AG04450 (cell line): ENCODE measurements at places on chromosomes 6 and 20. TPM values are rescaled to one million over a fixed set of nuclear protein-coding genes. Genes with fewer than 3 reads are reported as not detected.
A peak's percentile ranks its signal among the peaks of the same experiment; 100 is the strongest.

CALHM5 gene
- 6.8 and 7.7 TPM in 2 replicates for polyA plus RNA-seq

ADGRG6 gene
- polyA plus RNA-seq = 11.7 and 16.2 TPM in 2 replicates

OTOR gene
- not detected in 2 replicates for polyA plus RNA-seq

PTPRT gene
- not detected in 2 replicates for polyA plus RNA-seq

HCRTR2 gene
- not detected in 2 replicates for polyA plus RNA-seq

PREX1 gene
- 0.50 and 0.69 TPM in 2 replicates for polyA plus RNA-seq

DNA sequence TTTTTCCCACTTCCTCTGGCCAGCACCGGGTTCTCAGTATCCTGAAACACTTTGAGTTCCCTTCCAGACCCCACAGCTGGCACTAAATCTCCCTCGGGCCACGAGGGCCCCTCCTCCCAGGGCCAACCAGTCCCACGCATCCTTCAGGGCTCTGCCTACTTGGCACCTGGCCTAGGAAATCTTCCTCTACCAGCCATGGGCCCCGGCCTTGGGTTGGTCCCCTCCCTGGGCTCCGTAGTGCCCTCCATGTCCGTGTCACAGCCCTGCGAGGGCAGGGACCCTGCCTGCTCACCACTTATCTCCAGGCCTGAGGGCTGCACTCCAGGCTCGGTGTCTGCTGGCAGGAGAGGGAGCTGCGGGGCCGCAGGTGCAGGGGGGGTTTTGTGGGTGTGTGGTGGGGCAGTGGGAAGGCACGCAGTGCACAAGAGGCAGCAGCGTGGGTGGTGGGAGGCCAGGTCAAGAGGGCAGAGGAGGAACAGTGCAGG, 48.8 kb upstream of the CDH22 start:
- no peak for DNase-seq

DNA sequence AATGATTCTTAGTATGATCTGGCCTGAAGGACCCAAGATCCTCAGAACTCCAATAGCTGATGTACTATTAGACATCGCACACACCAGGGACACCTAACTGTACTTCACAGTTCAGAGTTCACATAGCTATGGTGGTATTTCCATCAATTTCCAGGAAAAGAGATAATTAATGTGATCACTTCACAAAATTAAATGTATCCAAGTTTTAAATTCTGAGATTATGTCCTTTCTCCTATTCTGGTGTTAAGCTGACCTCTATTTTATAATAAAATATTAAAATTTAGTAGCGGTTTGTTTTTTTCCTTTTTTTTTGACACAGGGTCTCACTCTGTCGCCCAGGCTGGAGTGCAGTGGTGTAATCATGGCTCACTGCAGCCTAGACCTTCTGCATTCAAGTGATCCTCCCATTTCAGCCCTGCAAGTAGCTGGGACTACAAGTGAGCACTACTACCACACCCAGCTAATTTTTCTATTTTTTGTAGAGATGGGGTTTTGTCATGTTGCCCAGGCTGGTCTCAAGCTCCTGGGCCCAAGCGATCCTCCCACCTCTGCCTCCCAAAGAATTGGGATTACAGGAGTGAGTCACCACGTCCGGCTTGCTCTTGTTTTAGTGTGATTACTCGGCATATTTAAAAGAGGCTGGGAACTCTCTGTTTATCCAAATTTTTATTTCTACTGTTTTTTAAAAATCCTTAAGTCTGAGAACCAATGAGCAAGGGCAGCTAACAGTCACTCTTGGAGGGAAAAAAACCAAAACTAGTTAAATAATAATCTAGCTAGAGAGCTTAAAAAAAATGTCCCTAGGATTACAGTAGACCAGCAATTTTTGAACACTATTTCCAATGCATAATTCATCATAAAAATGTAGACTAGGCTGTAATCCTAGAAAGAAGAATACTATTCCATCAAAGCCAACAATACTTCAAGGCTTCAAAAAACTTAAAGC, 16.0 kb downstream of the KIF13A start:
- DNase-seq = no peak

DNA sequence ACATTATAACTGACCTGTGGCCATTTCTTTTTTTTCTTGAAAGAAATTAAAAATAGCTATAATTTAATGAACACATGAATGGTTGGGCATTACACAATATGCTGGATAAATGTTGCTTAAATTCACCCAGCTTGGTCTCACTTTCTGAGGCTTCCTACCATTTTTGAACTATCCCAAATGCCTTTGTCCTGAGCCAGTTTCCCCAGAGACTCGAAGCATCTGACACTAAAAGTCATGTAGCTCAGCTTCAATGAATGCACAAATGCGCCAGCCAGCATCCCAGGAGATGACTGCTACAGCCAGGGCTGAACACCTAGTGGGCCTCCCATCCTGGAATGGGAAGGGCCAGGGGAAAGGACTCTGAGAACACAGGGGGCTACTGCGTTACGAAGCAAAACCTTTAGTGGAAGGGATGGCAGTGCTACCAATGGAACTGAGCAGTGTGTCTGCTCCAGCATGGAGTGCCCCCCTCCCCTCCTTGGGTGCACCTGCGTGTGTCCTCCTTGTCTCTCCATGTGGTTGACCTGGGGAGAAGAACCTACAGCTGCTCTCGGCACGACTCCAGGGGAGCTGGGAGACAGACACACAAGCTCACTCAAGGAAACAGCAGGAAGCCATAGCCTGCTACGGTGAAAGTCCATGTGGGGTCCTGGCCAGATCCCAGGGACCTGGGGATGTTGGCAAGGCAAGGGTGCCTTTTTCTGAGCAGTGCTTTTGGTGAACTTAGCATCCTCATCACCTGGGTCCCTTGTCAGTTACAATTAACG, 60.9 kb downstream of the IRF4 start:
- no peak for DNase-seq

- DNase-seq = no peak
These were observed 97.4 kb upstream of the RNF24 start for GRCh38 chr20:4112481-4113421.

DNA sequence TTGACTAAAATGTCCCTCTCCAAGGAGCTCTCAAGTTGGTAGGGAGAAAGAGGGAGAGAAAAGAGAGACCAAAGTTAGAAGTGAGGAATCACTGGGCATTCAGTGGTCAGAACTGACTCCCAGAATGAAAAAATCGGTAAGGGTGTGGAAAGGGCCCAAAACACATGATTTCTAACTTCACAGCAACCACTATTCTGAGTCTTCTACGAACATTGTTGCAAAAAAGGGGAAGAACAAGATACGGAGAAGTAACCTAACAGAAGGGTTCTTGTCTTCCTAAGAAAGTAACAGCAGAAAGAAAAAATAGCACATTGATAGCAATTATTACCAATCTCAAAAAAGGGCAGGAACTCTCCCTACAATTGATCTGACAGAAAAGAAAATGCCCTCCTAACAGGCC, 65.6 kb downstream of the ATP9A start:
- no peak for DNase-seq

GRCh38 chr20:6660441-6660840, 107.0 kb upstream of the BMP2 start:
- no peak for DNase-seq

GRCh38 chr6:9484686-9485085, 930.2 kb downstream of the TFAP2A start:
- no peak for DNase-seq

DNA sequence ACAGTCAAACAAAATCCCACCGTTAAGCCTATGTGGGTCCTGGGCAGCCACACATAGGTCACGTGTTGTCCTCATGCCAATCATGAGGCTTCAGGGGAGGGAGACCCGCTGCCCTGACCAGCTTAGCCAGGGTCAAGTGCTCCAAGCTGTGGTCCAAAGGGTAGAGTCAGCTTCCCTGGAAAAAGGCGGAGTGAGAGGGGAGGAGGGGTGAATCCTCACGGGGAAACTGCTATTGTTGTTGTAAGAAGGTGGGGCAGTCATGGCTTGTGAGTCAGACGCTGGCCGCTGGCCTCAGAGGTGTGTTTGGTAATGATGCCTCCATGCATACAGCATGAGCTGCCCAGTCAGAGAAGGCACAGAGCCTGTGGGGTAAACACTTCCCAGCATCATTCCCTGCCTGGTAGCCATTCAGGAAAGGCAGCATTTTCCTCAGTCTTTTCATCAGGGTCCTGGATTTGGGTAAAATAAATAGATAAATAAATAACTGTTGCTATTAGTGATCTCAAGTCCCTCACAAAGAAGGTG, 8.7 kb downstream of the CST3 start:
- peak; percentile 8 for DNase-seq

GRCh38 chr6:105786449-105786848, 299.7 kb upstream of the PRDM1 start:
- DNase-seq = no peak

DNA sequence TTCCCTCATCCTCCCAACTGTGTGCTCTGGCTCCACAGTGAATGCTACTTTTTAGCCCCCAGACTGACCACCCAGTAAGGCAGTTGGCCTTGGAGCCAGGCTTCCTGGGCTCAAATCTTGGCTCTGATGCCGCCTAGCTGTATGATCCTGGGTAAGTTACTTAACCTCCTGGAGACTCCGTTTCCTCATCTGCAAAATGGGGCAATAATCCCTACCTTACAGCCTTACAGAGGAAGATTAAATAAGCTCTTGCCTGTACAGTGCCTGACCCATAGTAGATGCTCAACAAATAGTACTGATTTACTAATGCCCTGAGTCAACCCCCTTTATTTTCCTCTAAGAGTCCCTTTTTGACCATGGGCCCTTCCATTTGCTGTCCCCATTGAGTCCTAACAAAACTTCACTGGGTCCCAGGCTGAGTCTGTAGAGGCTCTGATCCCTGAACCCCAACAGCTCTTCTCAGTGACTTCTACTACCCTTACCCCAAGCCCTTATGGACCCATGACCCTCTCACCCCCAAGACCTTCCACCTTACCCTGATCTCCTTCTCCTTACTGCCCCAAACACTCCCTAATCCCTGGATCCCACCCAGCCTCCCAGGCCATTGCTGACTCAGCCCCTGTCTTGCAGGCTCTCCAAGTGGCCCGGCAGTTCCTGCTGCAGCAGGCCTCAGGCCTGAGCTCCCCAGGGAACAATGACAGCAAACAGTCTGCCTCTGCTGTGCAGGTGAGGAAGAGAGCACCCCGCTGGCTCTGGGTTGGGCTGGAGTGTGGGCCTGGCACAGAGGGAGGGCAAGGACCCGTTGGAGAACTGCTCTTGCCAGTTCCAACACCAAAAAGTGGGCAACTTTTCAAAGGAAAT, 31.4 kb downstream of the FOXP4 start:
- no peak for DNase-seq
